Naive B cell (primary cell): ENCODE measurements at places on chromosomes 5 and 9. TPM values are rescaled to one million over a fixed set of nuclear protein-coding genes. Genes with fewer than 3 reads are reported as not detected.
A peak's percentile ranks its signal among the peaks of the same experiment; 100 is the strongest.

- H3K4me1 ChIP-seq, result peaks cover 24% of the 10 kb centered on the region
- H3K27ac ChIP-seq, result no peak overlapping the region
- no peak for DNase-seq
- H3K36me3 ChIP-seq, result no peaks in the 10 kb centered on the region
- no peaks in the 10 kb centered on the region for H3K27me3 ChIP-seq
These were observed 195.6 kb upstream of the NREP start for GRCh38 chr5:111952555-111952954.

- H3K27me3 ChIP-seq, result peaks cover 50% of the 10 kb centered on the region
- no peaks in the 10 kb centered on the region for H3K4me1 ChIP-seq
- H3K36me3 ChIP-seq, result no peaks in the 10 kb centered on the region
These were observed 135.6 kb upstream of the PPP1R26 start for GRCh38 chr9:135343837-135344522.

- H3K4me3 ChIP-seq, result no peak within 1 kb of the TSS
- no peak within 1 kb of the TSS for H3K27ac ChIP-seq
- no peaks in the 10 kb centered on the region for H3K36me3 ChIP-seq
- no peaks in the 10 kb centered on the region for H3K4me1 ChIP-seq
- peaks cover 75% of the 10 kb centered on the region for H3K27me3 ChIP-seq
- DNase-seq, result no peak
These were observed at the start of gene ADAMTS12 for GRCh38 chr5:33891788-33892619. Gene ADAMTS12, minus strand, starts transcription at chr5:33891990. Its CDS starts 134 bp downstream, at chr5:33891856.

Gene ROR2
- not detected for polyA plus RNA-seq

Gene PPP2R2B
- not detected for polyA plus RNA-seq

DNA sequence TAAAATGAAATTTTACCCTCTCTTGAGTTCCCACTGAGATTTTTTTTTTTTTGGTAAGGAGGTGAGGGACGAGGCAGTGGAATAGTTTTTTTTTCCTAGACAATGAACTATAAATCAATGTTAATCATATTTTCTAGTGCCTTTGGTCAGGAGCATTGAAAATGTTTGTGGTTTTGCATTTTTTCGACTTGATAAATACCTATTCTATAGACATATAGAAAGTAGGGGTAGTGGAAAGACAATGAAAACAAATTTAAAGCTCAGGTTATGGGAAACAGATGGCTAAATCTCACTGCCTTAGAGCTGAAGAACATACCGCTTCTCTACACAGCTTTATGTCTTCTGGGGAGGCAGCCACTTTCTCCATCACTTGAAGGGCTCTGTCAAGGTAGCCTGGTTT is 94.3 kb downstream of the MRPS27 start:
- no peaks in the 10 kb centered on the region for H3K27me3 ChIP-seq
- H3K4me1 ChIP-seq, result no peaks in the 10 kb centered on the region
- no peak for DNase-seq
- no peak overlapping the region for H3K27ac ChIP-seq
- peaks cover 59% of the 10 kb centered on the region for H3K36me3 ChIP-seq

DNA sequence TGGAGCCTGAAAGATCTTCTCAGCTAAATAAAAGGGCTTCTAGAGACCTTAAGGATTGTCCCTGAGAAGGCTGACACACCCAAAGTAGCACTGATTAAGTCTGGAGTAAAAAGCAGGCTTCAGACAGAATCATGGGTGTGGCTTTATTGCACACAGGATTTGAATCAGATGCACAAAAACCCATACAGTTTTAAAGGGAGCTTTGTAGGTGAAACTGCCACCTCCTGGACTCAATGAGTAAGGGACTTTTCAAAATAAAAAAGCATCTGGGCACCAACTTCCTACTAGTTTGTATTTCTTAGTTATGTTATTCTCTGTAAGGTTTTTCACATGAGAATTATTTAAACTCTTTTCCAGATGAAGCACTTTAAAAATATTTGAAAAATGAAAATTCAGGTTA is 129.4 kb downstream of the EDIL3 start:
- no peaks in the 10 kb centered on the region for H3K36me3 ChIP-seq
- no peak for DNase-seq
- H3K27ac ChIP-seq, result no peak overlapping the region
- no peaks in the 10 kb centered on the region for H3K27me3 ChIP-seq

- no peak overlapping the region for H3K27ac ChIP-seq
- H3K4me3 ChIP-seq, result no peak overlapping the region
- DNase-seq, result no peak
- H3K36me3 ChIP-seq, result no peaks in the 10 kb centered on the region
These were observed 481.9 kb downstream of the KDM4C start for GRCh38 chr9:7239708-7240107.

- no peaks in the 10 kb centered on the region for H3K27me3 ChIP-seq
- no peak overlapping the region for H3K27ac ChIP-seq
- no peak for DNase-seq
- peaks cover 63% of the 10 kb centered on the region for H3K4me1 ChIP-seq
- peaks cover 27% of the 10 kb centered on the region for H3K36me3 ChIP-seq
These were observed 15.6 kb downstream of the RIC1 start for GRCh38 chr9:5644501-5644900.

- peaks cover 20% of the 10 kb centered on the region for H3K27me3 ChIP-seq
- no peak overlapping the region for H3K27ac ChIP-seq
- H3K4me1 ChIP-seq, result peaks cover 21% of the 10 kb centered on the region
- DNase-seq, result no peak
- no peak overlapping the region for H3K4me3 ChIP-seq
These were observed 326.7 kb downstream of the PIK3R1 start for GRCh38 chr5:68542207-68542606.

DNA sequence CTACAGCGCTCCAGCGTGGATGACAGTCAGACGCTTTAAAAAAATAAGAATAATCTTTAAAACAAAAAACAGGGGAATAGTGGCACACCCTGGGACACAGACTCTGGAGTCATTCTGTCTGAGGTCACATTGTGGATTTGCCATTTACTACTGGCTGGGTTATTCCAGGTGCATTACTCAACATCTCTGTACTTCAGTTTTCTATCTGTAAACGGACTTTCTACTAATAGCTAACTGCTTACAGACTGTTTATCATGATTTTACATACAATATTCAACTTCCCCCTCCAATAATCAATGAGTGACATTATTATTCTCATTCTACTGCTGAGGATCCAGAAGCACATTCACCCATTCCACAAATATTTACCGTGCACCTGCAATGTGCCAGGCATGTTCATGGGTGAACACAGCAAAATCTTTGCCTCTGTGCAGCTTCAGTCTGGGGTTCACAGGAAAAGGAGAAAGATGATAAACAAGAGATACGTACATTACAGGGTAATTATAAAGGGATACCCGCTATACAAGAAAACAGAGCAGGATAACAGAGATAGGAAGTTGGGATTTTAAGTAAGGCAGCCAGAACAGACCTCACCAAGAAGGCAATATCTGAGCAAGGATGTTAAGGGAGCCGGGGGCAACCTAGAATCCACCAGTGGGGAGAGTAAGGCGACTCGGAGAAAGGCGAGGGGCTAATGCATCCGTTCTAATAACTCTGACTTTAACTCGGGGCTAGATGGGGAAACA is 984 bp upstream of the RAD23B start:
- H3K27ac ChIP-seq, result peak overlapping the region; percentile 79
- H3K36me3 ChIP-seq, result no peaks in the 10 kb centered on the region
- H3K4me1 ChIP-seq, result peaks cover 31% of the 10 kb centered on the region
- H3K4me3 ChIP-seq, result peak overlapping the region; percentile 97

Gene EPB41L4B
- polyA plus RNA-seq, result not detected

- no peak overlapping the region for H3K4me3 ChIP-seq
- no peaks in the 10 kb centered on the region for H3K27me3 ChIP-seq
- H3K36me3 ChIP-seq, result no peaks in the 10 kb centered on the region
- DNase-seq, result no peak
- peaks cover 4% of the 10 kb centered on the region for H3K4me1 ChIP-seq
These were observed 49.7 kb upstream of the TEX48 start for GRCh38 chr9:114731701-114732100.

- DNase-seq, result peak; percentile 47
- peaks cover 23% of the 10 kb centered on the region for H3K4me1 ChIP-seq
- H3K27me3 ChIP-seq, result peaks cover 26% of the 10 kb centered on the region
These were observed 202.2 kb upstream of the DMRTA1 start for GRCh38 chr9:22244139-22245011.

DNA sequence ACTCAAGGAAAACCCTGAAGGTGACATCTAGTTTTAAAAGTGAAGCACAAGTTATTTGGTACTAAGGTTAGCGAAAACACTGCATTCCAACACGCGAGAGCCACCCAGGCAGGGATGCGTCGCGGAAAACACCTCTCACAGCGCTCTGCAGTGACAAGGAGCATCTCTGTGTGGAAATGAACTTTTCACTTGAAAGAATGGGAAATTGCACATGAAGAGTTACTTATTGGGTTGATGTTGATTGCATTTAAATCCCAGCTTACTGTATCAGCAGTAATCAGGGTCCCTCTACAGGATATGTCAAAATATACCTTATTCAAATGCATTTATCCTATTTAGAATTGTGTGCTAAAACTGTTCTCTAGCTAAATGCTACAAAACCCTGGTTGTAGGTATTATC is 144.4 kb downstream of the BNC2 start:
- H3K4me3 ChIP-seq, result no peak overlapping the region
- DNase-seq, result no peak
- H3K4me1 ChIP-seq, result no peaks in the 10 kb centered on the region
- peaks cover 19% of the 10 kb centered on the region for H3K27me3 ChIP-seq
- H3K27ac ChIP-seq, result no peak overlapping the region

DNA sequence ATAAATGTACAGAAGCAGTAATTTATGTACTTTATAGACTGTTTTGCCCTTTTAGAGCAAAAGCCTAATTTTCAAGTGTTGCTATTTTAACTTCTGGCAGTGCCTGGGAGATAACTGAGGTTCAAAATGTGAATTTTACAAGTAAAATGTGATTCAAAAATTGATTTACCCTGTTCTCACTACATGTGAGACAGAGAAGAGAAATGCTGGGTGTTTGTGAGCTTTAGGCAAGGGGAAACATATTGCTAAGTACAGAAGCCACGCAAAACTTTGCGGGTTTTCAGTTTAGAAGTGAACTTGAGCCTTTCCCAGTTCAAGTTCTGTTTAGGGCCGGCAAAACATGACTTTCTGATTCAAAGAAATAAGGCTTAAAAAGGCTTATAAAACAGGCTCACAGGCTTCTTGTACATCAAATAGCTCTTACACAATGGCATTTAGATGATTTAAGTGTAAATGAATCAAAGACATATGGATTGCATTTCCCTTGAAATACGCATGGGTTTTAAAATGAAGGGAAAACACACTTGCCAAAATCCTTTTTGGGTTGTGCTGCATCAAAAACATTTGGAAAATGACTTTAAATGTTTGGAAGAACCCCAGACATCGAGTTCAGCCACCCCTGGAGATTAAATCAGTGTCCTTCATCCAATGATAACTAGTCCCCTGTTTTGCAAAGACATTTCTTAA is 370.8 kb upstream of the MEF2C start:
- no peak overlapping the region for H3K4me3 ChIP-seq
- peaks cover 9% of the 10 kb centered on the region for H3K4me1 ChIP-seq
- no peak overlapping the region for H3K27ac ChIP-seq
- no peaks in the 10 kb centered on the region for H3K27me3 ChIP-seq

GRCh38 chr5:137282216-137282615 is 216.9 kb downstream of the SPOCK1 start:
- no peaks in the 10 kb centered on the region for H3K36me3 ChIP-seq
- H3K4me1 ChIP-seq, result no peaks in the 10 kb centered on the region
- H3K4me3 ChIP-seq, result no peak overlapping the region
- DNase-seq, result no peak

GRCh38 chr5:103758996-103759395 is 196.4 kb upstream of the NUDT12 start:
- H3K27me3 ChIP-seq, result no peaks in the 10 kb centered on the region
- no peaks in the 10 kb centered on the region for H3K4me1 ChIP-seq
- no peak for DNase-seq

DNA sequence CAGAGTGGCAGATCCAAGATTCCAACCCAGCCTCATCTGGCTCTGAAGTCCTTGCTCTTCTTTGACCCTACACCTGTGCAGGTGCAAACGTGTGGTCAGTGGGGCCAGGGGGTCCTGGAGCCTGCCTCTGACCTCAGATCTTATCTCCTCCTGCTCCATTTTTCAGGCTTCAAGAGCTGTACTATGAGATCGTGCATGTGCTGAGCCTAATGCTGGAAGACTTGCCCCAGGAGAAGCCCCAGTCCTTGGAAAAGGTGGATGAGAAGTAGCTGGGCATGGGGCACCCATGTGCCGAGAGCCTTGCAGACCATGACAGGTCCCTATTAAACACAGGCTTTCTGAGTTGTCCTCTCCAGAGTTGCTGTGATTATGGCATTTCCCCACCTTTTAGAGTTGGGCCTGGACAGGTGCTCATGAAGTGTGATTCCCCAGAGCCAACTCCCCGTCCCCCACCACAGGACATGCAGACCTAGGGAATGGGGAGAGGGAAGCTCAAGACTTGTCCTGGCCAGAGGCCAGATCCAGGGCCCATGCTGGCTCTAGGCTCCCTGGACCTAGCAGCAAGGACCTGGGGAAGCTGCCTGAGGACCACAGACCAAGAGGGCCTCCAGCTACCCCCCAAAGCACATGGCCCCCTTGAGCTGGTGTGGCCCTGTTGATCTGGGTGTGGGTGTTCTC is 22.5 kb downstream of the PITX1 start:
- DNase-seq, result no peak
- no peak overlapping the region for H3K27ac ChIP-seq
- peaks cover 18% of the 10 kb centered on the region for H3K27me3 ChIP-seq
- H3K36me3 ChIP-seq, result no peaks in the 10 kb centered on the region
- H3K4me1 ChIP-seq, result no peaks in the 10 kb centered on the region
- H3K4me3 ChIP-seq, result no peak overlapping the region

DNA sequence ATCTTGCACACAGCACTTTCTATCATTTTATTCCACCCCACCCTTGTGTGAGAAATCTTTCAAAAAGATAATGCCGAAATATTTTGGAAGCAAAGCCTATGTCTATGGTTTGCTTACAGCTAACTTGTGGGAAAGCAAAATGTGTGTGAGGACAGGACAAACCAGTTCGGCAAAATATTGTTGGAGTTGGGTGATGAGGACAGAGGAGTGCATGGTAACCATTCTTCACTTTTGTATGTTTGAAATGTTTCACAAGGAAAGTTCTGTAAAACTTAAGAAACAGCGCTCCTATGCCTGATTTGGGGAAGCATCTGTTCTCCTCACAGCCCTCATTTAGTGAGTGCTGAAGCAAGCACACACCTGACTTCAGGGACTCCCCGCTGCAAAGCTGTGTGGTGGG is 62.0 kb upstream of the RNF130 start:
- H3K27me3 ChIP-seq, result peaks cover 6% of the 10 kb centered on the region
- no peak for DNase-seq
- H3K36me3 ChIP-seq, result peaks cover 5% of the 10 kb centered on the region
- no peak overlapping the region for H3K4me3 ChIP-seq
- H3K4me1 ChIP-seq, result no peaks in the 10 kb centered on the region
